ENCODE measurements at places on chromosomes 1 and 21.

GRCh38 chr21:27047658-27048314, 80.9 kb upstream of the ADAMTS5 start:
- no peak for DNase-seq

GRCh38 chr1:17053086-17053684, 647 bp downstream of the SDHB start:
- no peak for DNase-seq

DNA sequence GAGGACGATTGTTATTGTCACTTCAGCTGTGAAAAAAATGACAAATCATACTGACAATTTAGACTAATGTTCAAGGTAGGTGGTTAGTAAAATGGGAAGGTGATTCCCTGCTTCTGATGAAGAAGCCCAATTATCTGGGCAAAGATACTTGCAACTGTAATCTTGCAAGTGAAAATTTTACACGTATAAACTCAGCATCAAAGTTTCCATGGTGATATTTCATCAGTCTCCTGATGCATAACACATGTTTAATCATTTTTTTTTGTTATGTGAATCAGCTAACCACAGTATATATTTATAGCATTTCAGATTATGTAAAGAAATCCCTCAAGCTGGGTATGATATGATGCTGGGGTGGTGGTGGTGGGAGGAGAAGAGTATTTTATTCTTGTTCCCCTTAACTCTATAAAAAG, 16.4 kb upstream of the KCNK1 start:
- no peak for DNase-seq

DNA sequence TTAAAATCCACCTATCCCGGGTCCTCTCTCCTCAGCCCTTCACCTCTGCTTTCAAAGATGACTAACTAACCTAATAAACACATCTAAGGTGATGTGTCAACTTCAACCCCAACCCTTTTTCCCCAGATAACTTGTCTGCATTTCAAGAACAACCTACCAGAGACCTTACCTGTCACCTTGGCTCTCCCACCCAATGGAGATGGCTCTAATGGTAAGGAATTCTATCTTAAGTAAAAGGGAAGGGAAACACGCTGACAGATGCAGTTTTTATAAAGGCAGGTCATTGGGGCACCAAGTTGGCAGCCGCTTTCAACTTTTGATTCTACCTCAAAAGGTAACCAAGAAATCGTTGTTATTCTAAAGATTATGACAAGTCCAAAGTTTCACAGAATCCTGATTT, 37.6 kb downstream of the MRPL39 start:
- DNase-seq: no peak

- DNase-seq: no peak
These were observed 9.3 kb downstream of the AHCYL1 start for GRCh38 chr1:109993885-109994284.

DNA sequence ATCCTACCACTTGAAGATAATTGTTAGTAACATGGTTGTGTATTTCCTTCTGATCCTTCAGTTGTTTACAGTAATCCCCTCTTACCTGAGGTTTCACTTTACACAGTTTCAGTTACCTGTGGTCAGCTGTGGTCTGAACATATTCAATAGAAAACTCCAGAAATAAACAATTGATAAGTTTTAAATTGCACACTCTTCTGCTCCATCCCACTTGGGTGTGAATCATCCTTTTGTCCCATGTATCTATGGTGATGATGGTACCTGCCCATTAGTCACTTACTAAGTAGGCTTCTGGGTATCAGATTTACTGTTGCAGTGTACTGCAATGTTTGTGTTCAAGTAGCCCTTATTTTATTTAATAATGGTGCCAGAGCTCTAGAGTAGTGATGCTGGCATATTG, 62.5 kb downstream of the OSBPL9 start:
- DNase-seq: no peak

GRCh38 chr1:151989211-151989862, 4.3 kb downstream of the S100A10 start:
- DNase-seq: no peak

GRCh38 chr1:55015123-55015522, 16.4 kb downstream of the BSND start:
- no peak for DNase-seq

DNA sequence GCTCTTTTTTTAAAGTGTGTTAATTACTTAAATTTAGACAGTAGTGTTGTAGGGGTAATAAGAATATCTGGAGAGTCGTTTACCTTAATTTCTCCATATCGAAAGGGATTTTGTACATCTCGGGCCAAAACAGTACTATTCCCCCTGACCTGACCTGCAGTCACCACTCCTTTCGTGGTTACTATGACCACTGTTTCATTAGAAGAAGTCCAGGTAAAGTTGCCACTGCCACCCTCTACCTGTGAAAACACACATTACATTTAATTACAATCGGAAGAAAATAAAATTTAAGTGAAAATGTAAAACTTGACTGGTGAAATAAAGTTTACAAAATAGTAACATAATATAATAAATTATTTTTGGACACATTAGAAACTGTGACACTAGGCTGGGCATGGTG, 37.2 kb downstream of the NUP210L start:
- no peak for DNase-seq

- no peak for DNase-seq
These were observed 333.6 kb downstream of the KCNH1 start for GRCh38 chr1:210800301-210800700.

- DNase-seq: no peak
These were observed 36.7 kb downstream of the EGLN1 start for GRCh38 chr1:231385416-231385748.

GRCh38 chr1:198014355-198014754, 97.2 kb downstream of the LHX9 start:
- DNase-seq: no peak

- DNase-seq: no peak
These were observed 81.8 kb upstream of the ERRFI1 start for GRCh38 chr1:8107897-8108296.

GRCh38 chr1:29767769-29768425, 531.6 kb downstream of the PTPRU start:
- no peak for DNase-seq

- no peak for DNase-seq
These were observed 5.2 kb downstream of the COQ8A start for GRCh38 chr1:226945106-226945857.

DNA sequence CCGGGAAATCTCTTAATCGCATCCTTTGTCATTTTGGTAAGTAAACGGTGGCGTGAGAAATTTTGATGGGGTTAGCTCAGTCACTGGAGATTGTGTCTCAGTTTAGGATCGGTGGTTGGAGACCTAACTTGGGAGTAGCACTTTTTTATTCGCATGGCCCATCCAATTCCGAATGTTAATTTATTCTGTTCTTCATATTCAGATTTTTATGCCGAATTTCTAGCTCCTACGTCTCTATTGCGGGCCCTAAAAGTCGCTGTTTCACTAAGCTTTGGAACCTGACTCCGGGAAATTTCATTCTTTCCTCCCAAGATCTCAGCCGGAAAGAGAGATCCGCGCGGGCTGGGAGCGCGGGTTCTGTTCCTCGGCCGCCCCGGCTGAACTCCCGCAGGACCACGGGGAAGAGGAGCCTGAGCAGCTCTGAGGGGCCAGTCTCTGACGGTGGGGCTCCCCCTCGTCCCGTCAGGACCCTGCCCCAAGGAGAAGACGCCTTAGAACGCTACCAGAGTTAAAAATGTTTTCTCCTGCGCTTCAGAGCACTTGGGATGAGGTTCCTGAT, 279.7 kb downstream of the FAM72C start:
- DNase-seq: no peak

- no peak for DNase-seq
These were observed 73.9 kb downstream of the RAB3GAP2 start for GRCh38 chr1:220198186-220199005.

DNA sequence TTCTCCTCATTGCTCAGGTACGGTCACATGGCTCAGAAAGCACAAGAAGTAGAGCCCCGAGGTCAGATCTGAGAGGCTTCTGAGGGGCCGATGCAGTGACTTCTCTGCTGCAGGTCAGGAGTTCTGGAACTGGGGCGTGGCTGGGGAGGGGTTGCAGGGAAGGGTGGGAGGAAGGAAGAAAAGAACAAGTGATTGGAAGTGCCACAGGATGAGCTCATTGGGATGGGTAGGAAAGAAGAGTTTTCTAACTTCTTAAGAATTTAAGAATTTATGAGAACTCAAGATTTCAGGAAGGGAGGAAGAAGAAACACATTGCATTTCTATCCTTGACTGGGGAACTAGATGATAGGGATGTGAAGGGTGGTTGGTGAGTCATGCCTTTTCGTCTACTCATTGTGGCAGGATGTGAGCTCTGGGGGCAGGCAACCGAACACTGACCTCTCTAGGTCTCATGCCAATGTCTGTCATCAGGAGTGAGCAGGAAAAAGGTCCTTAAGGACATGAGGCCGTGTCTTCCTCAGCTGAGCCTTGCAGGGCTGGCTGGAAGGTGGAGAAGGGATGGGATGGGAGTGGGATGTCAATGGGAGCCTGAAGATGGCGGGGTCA, 497 bp downstream of the FCRLB start:
- DNase-seq: no peak

DNA sequence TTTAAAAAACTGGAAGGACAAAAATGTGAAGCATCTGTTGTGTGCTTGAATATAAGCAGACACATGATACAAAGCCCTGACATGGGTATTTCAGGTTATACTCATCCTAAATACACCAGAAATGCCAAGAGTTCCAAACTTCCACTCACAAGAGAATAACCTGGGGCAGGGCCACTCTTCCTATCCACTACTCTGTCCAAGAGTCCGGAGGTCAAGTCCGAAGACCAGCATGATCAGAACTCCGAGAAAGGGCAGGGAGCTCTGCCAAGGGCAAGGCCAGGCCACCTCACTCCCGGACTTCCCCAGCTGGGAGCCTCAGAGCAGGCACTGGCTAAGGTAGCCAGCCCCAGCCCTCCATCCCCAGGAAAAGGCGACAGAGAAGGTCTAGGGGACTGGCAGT, 37.5 kb downstream of the HLCS start:
- no peak for DNase-seq

DNA sequence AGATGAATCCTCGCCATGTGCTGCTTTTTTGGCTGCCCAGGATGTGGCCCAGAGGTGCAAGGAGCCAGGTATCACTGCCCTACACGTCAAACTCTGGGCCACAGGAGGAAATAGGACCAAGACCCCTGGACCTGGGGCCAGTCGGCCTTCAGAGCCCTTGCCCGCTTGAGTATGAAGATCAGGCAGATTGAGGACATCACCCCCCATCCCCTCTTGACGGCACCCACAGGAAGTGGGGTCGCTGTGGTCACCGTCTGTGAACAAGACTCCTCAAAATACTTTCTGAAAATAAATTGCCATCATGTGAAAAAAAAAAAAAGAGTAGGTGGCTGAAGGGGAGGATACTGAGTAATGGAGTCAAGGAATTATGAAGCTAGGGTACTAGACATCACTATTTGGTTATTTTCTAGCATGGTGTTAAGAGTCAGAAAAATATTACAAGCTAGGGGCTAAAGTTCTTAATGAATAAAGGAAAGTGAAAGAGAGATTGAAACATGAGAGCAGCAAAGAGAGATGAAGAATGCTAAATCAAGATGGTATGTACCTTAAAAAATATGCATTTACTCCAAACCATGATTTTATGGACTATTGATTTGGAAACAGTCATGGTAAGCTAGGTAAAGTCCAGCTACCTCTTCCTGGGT, 84.9 kb downstream of the CLEC20A start:
- no peak for DNase-seq

DNA sequence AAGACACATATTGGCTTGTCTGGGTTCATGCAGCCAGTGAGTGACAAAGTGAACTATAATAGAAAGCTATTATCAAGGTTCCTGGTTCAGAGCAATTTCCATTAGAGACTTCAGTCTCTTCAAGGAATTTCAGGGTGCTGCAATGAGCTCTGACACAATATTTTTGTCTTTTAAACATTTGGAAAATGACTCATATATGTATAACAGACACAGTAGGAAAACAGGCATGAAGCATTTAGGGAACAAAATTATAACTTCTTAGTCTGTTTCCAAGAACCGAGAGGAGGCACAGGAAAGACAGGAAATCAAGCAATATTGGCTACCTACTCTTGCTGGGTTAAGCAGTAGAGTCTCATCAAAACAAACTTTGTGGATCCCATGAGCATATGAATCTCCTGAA, 170.4 kb downstream of the PTPRC start:
- DNase-seq: no peak

DNA sequence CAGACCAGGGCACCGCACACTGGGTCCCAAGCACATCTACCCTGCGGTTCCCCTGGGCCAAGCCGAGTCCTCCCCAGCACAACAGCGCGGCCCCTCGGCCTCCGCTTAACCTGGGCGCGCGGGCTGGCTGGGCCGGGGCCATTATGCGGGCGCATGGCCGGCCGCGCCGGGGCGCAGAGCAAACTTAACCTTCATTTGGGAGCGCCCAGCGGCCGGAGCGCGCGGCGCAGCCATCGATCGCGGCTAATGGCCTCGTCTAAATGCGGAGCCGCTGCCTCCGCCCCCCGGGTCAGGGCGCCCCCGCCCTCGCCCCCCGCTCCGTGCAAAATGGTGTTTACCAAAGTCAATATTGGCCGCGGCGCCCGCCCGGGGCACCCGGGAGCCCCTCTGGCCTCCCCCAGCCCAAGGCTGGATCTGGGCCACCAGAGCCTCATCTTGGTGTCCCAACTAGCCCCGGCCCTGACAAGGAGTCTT, 272.1 kb downstream of the TRABD2B start:
- no peak for DNase-seq

- no peak for DNase-seq
These were observed 358.5 kb downstream of the SEC16B start for GRCh38 chr1:177611402-177611801.

- DNase-seq: no peak
These were observed 54.7 kb downstream of the C1orf185 start for GRCh38 chr1:51156752-51157151.

- DNase-seq: no peak
These were observed at the start of gene TMEM125 for GRCh38 chr1:43269627-43270375. TMEM125 (plus strand) TSS chr1:43269983; CDS start chr1:43272723, 2,740 bp downstream.

DNA sequence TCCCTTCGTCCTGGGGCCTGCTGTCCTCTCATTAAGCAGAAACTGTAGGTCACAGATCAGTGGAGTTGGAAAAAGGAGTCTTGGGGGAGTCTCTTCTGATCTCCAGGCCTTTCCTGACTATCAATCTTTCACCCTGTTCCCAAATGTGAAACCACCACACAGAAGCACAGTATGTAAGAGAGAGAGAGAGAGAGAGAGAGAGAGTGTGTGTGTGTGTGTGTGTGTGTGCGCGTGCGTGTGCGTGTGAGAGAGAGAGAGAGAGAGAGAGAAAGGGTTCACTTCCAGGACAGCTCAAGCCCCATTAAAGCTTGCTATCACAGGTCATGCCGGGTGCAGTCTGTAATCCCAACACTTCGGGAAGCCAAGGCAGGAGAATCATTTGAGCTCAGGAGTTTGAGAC, 1.5 kb upstream of the TTC24 start:
- no peak for DNase-seq

DNA sequence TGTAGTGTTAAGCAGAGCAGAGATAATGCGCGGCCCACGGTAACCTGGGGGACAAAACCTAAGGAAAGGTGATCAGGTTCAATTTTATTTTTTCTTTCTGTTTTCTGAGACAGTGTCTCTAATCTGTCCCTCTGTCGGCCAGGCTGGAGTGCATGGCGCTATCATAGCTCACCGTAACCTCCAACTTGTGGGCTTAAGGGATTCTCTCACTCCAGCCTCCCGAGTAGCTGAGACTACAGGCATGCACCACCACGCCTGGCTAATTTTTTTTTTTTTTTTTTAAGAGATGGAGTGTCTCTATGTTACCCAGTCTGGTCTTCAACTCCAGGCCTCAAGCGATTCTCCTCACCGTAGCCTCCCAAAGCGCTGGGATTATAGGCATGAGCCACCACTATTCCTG, 724 bp upstream of the ANKRD35 start:
- DNase-seq: no peak

- no peak for DNase-seq
These were observed 582 bp upstream of the KCNAB2 start for GRCh38 chr1:6045110-6045502.
